ENCODE measurements at places on chromosomes 13 and 19.

DNA sequence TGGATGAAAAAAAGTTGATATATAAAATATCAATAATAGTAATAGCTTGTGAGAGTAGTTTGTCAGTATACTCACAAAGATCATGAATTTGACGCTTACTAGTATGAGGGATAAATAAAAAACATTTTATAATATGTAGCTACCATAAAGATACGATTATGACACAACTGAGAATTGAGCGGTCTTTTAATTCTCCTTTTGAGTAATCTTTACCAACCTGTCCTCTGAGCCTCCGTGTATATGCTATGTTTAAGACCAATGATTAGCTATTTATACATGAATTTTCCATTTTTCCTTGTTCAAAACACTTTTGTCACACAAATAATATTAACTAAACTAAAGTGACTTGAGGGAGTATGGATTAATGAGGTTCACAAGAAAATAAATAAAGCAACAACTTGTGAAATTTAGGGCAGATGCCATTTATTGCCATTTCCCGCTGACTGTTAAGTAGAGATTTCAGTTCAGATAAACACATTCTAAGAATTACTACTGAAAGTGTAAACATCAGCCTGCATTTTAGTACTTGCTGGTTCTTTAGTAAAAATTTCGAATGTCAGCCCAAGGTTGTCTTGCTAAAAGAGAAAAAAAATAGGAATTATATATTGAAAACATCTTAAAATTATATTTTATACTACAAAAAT is 6.2 kb upstream of the IRS2 start:
- no peak for DNase-seq

DNA sequence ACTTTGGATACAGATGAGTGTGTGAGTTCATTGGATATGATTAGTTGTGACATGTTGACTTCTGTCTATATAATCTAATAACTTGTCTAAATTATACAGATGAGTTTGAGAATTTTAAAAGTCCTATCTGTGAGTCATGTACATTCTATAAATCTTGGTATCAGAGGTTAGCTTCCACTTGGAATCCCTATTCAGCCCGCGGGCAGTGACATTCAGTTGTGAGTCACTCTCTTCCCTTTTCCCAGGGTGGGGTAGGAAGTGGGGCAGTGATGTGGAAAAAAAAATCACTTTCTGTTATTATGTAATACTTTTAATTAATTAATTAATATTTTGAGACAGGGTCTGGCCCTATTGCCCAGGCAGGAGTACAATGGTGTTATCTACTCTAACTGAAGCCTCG is 33.0 kb upstream of the ZNF808 start:
- DNase-seq: no peak

- no peak for DNase-seq
These were observed 35.6 kb downstream of the NDFIP2 start for GRCh38 chr13:79516595-79516994.

DNA sequence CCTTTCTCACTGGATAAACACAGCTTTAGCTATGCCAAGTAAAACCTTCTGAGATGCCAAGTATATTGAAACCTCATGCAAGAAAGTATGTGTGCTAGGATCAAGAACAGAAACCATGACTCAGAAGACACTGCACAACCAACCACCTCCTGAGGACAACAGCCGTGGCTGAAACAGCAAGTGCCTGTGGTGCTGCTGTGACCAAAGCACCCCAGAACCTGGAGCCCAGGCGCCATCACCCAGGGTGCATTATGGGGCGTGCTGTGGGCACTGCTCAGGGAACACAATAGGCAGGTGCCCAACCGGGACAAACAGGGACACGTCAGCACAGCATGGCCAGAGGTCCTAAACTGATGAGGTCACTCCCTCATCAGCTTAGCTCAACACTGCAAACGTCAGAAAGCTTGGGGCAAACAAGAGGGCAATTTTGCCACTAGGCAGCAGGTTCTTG is 101.3 kb upstream of the SLC15A1 start:
- DNase-seq: no peak

- DNase-seq: no peak
These were observed 82.9 kb upstream of the AKAP11 start for GRCh38 chr13:42189061-42189460.

DNA sequence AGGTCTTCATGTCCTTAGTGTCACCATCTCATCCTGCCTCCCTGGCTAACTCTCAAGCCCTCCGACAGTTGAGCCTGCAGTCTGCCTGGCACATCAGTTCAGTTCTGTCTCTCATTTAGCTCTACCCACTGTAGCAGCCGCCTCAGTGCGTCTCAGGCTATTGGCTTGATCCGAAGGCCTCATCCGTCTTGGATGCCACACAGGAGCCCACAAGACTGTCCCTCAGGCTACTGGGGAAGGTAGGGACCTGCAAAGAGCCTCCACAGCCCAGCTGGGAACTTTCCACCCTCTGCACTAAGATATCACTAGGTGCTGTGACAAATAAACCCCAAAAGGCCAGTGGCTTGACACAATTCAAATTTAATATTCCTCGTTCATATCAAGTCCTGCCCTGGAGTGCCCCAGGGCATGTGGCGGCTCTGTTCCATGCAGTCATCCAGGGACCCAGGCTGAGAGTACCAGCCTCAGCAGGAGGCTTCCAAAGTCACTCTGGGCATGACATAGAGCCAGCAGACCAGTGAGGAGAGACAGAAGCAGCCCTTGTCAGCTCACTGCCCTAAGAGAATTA is 5.7 kb downstream of the VSTM2B start:
- no peak for DNase-seq

- no peak for DNase-seq
These were observed 370.4 kb downstream of the NDFIP2 start for GRCh38 chr13:79851318-79851717.

DNA sequence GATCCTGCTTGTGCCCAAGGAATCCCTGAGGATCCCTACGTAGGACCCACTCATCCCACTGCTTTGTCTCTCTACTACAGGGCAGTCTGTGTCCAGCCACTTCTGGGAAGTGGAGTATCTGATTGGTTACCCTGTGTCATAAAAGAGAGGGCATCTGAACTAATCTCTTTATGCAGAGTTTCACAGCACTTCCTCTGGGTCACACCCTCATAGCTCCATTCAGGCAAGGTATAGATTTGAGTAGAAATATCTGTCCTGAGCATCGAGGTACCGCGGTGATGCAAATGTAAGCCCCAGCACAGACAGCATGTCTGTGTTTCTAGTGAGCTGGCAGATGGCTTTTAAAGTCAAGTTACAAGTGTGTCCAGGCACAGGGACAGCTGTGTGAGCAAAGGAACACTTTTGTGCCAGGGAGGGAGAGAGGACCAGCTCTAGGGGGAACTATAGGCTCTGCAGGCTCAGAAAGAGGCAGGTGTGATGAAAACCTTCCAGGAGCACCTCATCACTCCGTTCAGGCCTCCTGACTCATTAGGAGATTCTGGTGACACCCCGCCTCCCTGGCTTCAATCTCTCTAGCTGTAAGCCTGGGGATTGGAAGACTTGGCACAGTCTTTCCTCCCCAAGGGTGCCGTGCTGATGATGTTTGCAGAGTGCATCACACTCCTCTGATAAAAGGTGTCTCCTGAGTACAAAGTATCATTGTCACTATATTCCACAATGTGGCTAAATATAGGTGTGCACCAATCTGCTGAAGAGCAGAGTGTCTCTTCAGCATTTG is 84.3 kb upstream of the UBL3 start:
- DNase-seq: no peak

DNA sequence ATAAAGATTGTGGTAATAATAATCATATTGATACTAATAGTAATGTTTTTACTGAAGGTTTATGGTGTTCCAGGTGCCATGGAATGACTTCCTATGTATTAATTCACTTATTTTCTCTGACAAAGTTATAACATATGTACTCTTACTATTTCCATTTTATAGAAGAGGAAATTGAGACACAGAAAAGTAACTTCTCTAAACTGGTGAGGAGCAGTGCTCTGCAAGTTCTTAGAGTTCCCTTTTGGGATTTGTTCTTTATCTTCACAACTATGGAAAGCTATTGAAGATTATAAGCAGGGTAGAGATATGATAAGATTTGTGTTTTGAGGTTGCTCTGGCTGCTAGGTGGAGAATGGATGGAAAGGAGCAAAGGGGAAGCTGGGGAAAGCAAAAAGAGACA is 83.9 kb upstream of the OLFM4 start:
- DNase-seq: no peak

DNA sequence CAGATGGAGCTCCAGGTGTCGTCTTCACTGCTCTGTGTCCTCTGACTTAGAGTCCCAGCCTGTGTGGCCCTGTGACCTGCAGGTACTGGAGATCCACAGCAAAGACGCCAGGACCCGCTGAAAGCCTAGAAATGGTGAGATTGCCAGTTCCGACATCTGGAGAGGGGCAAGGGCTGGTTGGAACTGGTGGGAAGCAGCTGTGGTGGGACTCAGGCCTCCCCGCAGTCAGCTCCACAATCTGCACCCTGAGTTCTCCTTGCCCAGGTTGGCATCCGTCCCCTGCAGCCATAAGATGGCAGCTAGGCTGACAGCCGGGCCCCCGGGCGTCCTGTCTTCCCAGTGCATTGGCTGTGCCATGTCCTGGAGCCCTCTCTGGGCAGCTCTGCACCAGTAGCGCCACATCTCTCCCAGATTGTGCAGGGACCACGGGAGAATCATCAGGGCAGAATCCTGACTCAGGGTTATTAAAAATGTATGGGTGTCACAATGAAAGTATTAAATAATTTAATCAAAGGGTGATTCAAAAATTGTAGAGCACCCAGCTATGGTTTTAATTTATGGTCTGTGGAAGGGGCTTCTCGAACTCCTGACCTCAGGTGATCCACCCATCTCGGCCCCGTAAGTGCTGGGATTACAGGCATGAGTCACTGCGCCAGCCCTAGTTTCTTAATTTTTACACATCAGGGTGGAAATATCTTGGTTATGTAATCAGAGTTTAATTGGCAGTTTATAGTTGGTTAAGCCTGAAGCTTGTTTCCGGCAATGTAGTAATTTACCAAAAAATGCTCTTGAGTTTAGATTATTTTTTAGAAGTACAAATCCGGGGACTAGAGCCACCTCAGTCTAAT is 32.2 kb upstream of the ZNF681 start:
- no peak for DNase-seq

DNA sequence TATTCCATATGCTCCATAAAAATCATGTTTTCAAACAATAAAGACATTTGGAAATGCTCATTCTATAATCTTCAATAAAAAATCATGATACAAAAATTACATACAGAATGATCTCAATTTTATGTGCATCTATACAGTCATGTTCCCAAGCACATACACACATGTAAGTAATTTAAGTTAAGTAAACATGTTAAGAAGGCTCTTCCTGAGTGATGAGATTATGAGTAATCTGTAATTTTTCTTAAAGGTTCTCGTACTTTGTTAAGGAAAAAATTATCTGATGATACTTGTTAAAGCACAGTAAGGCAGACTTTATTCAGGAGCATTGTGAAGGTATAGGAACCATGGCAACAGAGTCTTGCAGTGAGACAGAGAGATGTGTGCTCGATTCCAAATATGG is 30.0 kb upstream of the DLEU7 start:
- no peak for DNase-seq

GRCh38 chr19:12790628-12791344 is 500 bp upstream of the JUNB start:
- DNase-seq: no peak

DNA sequence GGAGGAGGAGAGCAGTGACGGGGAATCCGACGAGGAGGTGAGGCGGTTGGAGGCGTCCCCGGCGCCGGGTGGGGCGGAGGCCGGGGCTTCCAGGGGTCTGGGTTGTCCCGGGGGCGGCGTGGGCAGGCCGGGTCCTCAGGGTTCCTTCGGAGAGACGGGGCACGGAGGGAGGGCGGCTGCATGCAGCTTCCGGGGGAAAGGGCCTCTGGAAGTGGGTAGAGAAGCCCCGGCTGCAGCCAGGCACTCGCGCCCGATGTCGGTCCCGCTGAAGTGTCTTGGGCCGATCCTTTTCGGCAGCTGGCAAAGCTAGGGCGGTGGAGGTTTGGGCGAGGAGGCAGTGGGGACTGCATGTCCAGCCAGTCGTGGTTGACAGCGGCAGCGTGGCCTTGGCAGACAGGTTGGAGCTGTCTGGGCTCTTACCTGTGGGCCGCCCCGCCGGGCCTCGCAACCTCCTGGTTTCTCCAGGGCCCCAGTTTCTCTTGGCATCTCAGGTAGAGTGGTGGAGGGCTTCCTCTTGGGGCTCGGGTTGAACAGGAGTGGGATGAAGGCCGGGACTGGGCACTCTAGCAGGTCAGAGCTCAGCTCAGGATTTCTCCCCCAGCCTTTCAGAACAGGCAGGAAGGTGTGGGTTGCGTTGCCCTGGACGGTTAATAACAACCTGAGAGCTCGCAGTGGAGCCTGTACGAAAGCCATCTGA is 690 bp downstream of the KMT2B start:
- no peak for DNase-seq

- no peak for DNase-seq
These were observed 9.3 kb upstream of the MISP start for GRCh38 chr19:741506-742131.

DNA sequence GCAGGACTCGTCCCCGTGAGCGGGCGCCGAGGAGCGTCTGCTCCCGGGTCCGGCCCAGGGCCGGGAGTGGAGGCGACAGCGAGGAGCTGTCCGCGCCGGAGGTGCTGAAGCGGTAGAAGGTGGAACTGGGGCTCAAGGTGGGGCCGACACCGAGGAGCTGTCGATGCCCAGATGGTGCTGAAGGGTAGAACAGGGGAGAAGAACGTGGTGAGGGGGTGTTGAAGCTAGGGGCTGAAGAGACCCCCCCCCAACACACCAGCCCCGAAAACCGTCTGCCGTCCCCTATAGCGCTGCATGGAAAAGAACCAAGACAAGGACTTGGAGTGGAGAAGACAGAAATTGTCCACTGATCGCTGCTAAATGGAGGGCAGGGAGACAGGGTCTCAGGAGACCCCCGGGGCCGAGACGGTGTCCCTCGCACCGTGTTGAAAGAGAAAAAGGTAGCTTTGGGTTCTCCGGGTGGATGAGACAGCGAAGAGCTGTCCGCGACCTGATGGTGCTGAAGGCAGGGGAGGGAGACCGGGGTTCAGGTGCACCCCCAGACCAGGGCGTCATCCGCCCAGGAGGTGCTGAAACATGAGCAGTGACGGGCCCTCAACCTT is 7.1 kb upstream of the PDE4C start:
- no peak for DNase-seq

- DNase-seq: no peak
These were observed 7.3 kb downstream of the SIGLEC9 start for GRCh38 chr19:51131780-51132680.

GRCh38 chr19:18176367-18177310 is 3.0 kb downstream of the IFI30 start:
- DNase-seq: no peak

DNA sequence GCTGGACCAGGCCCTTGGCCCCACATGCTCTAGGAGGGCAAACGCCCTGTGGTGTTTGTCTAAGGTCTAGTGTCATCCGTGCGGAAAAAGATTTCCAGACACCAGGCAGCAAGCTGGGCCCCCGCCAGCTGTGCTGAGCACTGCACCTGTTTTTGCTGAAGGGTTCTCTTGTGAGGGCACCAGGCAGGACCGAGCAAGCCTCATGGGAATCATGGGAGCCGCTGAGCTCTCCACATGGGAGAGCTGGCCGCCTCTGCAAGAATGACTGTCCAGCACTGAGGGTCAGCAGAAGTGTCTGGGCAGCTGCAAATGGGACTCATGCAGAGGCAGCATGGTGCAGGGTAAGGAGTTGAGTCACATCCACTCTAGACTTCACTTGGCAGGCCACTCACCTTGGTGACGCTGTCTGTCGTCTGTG is 12.0 kb downstream of the B3GNT8 start:
- no peak for DNase-seq
